ENCODE measurements at places on chromosomes 16 and 17.

DNA sequence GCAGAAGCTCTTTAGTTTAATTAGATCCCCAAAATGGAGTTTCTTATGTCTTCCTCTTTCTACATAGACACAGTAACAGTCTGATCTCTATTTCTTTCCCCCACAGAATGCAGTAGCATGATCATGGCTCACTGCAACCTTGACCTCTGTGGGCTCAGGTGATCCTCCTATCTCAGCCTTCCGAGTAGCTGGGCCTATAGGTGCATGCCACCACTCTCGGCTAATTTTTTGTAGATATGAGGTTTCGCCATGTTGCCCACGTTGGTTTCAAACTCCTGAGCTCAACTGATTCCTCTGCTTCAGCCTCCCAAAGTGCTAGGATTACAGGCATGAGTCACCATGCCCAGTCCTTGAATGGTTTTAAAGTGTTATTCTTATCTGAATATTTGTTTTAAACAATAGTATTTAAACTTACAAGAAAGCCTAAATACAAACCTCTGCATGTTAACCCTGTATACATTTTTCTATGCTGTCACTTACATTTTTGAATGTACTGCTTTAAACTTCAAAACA, 120.6 kb downstream of the GOSR1 start:
- DNase-seq: no peak

DNA sequence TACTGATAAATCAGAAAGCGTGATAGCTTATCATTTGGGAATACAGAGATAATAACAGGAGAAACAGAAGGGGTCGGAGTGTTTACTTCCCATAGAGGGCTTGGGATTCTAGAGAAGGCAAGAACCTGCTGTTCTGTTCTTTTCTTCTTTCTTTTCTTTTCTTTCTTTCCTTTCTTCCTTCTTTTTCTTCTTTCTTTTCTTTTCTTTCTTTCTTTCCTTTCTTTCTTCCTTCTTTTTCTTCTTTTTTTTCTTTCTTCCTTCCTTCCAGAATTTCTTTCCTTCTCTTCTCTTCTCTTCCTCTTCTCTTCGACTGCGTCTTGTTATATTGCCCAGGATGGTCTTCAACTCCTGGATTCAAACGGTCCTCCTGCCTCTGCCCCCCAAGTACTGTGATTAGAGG, 18.3 kb downstream of the CNEP1R1 start:
- DNase-seq: no peak

GRCh38 chr17:41959336-41960095, 7.1 kb upstream of the CNP start:
- peak; percentile 61 for DNase-seq

GRCh38 chr16:15141586-15141985, 47.5 kb upstream of the RRN3 start:
- DNase-seq: no peak

DNA sequence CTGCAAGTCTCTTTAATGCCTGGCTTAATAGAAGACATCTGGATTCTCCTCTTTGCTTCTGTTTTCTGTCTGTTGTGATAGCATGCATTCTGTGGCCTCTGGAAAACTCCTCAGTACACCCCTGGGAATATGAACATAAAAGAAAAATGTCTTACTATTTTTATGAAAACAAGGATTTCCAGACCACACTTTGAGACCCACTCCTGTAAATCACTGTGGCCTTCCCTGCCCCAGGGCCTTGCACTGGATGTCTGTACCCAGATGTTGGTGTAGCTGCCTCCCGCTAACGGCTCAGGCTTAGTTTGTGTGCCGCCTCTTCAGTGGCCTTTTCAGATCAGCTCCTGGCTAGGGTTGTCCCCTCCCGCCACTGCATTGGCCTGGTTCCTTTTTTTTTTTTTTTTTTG, 126.6 kb downstream of the SOCS1 start:
- peak; percentile 78 for DNase-seq

DNA sequence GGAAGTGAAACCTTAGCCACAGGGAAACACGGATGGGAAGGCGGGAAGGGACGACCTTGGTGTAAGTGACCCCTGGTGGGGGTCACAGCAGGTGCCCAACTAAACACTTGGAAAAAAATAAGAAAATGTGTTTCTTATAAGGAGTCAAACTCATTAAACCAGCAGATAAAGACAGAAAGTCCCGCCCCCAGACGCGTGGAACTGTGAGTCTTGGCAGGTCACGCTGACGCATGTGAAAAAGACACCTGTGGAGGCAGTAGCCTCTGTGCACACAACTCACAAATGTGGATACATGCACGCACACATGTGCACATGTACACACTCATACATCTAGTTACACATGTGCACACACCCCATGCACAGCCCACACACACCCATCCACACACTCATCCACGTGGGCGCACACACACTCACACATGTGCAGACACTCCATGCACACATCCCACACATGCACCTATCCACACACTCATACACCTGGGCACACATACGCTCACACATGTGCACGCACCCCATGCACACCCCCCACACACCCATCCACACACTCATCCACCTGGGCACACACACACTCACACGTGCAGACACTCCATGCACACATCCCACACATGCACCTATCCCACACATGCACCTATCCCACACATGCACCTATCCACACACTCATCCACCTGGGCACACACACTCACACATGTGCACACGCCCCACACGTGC, 432.4 kb downstream of the SOX9 start:
- no peak for DNase-seq

DNA sequence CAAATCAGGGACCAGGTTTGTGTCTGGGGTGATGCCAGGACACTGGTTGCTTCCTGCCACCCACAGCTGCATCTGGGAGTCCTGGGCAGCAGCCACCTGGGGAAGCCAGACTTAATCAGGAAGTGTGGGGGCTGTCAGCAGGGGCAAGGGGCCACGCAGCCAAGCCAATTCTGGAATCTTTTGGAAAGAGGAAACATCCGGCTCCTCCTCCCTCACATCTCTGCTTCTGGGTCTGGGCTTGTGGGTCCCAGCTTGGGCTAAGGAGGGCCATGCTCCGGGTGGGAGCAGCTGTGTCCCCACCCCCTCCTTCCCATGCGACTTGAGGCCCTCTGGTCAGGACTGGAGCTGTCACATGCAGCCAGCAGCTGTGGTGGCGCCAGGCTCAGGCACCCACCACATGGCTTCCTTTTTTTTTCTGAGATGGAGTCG, 37.0 kb upstream of the CCDC182 start:
- DNase-seq: peak; percentile 60

- DNase-seq: no peak
Observed at GRCh38 chr16:88651989-88652761, 1.3 kb upstream of the CYBA start.

DNA sequence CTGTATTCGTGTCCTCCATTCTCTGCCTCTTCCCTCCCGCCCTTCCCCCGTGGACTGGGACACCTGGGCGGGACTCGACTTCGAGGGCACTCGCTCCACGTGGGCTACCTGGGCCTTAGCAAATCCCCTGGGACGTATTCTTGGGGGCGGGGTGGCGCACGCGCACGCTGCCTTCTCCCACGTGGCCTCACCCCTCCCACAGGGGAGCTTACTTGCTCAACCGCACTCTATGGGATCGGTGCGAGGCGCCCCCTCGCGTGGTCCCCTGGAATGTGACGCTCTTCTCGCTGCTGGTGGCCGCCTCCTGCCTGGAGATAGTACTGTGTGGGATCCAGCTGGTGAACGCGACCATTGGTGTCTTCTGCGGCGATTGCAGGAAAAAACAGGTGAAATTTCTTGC, 3.5 kb downstream of the VMO1 start:
- DNase-seq: no peak

- DNase-seq: peak; percentile 1
Observed at GRCh38 chr16:59385959-59386358, 651.8 kb upstream of the GOT2 start.

DNA sequence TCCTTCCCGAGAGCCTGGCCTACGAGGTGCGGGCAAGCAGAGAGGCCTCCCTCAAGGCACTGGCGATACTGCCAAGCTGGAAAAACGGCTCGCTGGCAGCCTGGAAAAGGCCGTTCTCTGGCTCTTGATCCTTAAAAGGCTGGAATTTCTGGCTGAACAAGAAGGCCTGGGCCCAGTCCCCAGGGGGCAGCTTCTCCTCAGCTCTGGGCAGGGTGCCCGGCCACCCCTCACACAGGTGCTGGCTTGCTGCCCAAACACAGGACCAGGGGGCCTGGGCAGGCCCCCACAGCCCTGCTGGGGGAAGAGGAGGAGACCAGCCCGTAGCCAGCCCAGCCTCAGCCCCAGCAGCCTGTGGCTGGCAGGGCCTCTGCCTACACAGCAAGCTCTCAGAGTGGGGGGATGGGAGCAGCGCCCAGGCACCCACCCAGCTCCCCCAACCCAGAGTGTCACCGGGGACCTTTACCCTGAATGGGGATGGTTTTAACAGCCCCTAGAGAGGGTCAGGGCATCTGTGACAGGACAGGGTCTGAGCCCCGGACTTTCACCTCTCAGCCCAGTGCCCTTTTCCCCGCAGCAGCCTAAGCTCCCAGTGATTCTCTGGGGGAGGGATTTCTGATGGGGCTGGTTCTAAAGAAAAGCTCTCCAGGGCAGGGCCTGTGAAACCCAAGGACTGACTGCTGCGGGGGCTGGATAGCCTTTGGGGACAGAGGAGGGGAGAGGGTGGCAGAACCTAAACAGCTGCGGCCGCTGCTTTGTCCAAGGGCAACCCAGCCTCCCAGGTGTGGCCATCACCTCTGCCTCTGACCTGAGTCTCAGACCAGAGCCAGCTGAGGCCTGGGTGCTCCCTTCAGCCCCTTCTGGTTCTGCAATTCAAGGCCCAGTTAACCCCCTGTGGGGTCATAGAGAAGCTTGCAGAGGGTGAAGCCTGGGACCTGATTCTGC, 38.6 kb upstream of the TOB1 start:
- peak; percentile 83 for DNase-seq

- peak; percentile 83 for DNase-seq
Observed at GRCh38 chr16:22898874-22899348, 84.9 kb downstream of the HS3ST2 start.

- DNase-seq: peak; percentile 32
Observed at GRCh38 chr17:728911-729310, 3.5 kb upstream of the TLCD3A start.

DNA sequence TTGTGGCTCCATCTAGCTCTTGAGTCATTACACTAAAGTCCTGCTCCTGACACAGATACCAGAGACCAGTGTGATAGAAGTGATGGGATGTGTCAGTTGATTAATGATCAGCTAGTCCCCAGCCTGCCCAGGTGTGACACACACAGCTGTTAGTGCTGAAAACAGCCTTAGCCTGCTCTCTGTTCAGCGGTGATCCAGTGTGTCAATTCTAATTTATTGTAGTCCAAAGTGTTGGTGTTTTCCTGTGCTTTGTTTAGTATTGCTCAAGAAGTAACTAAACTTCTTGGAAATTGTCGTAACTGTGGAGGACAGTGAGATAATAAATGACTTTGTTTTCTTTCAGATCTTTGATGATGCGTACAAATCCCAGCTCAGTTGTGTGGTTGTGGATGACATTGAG, 92.3 kb downstream of the WNT3 start:
- no peak for DNase-seq

DNA sequence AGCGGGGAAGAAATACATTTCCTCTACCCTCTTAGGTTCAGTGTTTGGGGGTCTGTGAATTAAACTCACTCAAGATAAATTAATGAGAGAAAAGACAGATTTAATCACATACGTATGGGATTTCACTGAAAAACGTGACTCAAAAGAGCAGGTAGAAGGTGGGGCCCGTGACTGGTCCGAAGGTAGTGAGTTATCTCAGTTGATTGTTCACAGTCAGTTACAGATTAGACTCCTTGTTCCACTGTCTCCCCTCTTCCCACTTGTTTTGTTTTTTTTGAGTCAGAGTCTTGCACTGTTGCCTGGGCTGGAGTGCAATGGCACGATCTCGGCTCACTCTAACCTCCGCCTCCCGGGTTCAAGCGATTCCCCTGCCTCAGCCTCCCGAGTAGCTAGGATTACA, 301.2 kb downstream of the SEC14L1 start:
- DNase-seq: no peak

- peak; percentile 15 for DNase-seq
Observed at GRCh38 chr17:44733753-44734152, 25.0 kb upstream of the ADAM11 start.

DNA sequence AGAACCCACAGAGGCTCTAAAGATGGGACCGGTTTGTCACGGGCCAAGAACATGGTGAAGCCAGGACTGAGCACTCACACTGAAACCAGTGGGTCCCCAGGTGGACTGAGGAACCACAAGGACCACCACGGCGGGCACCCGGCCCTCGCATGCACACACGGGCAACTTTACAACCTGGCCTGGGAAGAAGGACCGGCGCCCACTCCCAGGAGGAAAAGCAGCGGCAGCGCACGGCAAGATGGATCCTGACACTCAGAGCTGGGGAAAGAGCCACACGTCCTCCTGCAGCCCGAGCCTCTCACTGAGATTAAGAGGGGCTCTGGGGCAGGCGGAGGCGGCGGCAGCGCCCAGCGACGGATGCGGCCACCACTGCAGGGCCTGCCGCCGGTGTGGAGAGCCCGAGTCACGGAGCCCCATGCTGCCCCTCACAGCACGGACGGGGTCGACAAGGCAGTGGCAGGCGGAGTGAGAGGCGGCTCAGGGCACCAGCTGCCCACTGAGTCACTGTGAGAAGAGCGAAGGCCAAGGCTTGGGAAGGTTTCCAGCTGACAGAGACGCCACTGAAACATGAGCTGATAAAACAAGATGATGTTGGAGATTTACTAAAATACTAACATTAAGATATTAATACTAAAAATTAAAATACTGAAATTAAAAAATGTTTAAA, 118.3 kb downstream of the ANKRD11 start:
- DNase-seq: no peak

DNA sequence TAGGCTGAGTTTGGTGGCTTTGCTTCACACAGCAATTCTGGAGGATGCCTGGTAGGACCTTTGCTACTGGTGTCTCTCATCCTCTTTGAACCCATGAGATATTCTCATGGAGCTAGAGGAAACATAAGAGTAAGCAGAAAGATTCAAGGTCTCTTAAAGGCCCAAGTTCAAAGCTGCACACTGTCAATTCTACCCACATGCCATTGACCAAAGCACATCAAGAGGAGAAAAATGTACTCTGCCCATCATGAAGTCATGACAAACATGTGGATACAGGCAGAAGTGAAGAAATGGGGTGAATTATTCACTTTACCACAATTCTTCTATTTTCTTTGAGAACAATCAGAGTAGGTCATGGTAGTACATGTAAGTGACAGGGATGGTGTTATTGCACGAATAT, 13.1 kb downstream of the SKA2 start:
- DNase-seq: no peak

GRCh38 chr17:50972577-50972976, 106.4 kb upstream of the TOB1 start:
- peak; percentile 45 for DNase-seq

- DNase-seq: no peak
Observed at GRCh38 chr17:39238311-39238972, 12.7 kb upstream of the STAC2 start.

DNA sequence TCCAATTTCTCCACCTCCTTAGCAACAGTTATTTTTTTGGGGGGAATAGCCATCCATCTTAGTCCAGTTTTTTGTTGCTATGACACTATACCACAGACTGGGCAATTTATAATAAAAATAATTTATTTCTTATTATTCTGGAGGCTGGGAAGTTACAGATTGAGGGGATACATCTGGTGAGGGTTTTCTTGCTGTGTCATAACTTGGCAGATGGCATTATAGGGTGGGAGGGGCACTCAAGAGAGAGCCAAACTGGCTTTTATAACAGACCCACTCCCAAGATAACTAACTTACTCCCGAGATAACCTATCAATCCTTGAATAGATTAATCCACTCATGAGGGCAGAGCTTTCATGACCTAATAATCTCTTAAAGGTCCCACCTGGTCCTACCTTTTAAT, 84.2 kb downstream of the ABCA8 start:
- no peak for DNase-seq

- no peak for DNase-seq
Observed at GRCh38 chr16:49312389-49312985, 30.8 kb upstream of the CBLN1 start.

Measured in tongue (tissue), 3 donors.